ENCODE measurements at places on chromosomes 7 and 10.

DNA sequence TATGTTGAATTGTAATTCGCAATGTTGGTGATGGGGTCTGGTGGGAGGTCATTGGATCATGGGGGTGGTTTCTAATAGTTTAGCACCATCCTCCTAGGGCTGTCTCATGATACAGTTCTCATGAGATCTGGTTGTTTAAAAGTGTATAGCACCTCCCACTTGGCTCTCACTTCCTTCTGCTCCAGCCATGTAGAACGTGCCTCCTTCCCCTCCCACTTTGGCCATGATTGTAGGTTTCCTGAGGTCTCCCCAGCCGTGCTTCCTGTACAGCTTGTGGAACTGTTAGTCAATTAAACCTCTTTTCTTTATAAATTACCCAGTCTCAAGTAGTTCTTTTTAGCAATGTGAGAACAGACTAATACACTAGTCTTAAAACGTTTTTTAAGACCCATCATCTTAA lies 15.6 kb upstream of the HECW1 start:
- DNase-seq: no peak

- DNase-seq: no peak
Observed at GRCh38 chr10:3755440-3756359, 29.3 kb downstream of the KLF6 start.

DNA sequence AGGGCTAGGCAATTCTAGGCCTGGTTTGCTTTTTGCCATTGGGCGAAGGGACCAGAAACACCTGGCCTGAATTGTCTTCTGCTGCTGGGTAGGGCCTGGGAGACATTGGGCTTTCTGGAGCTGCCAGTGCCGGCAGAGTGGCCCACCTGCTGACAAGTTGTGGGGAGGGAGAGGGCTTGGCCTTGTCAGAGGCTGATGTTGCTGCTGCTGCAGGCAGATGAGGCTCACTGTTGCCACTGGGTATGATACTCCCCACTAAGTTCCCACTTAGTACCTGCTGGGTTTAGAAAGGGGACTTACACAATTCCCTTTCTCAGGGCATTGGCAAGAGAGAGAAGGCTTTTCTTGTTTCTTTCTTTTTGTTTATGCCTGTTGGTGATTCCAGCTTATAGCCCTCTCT lies 289.6 kb upstream of the NPVF start:
- DNase-seq: no peak

- DNase-seq: no peak
Observed at GRCh38 chr10:22839639-22840038, 88.2 kb upstream of the ARMC3 start.

DNA sequence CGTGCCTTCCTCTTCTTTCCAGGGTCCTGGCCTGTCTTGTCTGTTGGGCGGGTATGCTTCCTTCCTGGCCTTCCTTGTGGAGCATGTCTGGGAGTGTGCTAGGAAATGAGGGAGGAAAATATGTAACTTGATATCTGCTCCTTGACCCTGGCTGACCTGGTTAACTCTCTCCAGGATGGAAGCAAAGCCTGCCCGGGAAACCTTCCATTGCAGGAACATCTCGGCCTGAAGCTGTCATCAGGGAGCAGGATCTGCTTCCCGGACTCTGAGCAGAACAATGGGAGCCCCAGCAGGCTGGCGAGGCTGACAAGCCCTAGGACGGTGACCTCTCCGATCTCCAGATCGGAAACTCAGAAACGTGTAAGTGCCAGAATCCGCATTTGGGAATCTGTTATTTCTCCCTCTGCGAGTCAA lies 340.3 kb downstream of the FRMD4A start:
- peak; percentile 78 for DNase-seq

- no peak for DNase-seq
Observed at GRCh38 chr7:80379034-80379982, 132.6 kb downstream of the GNAT3 start.

DNA sequence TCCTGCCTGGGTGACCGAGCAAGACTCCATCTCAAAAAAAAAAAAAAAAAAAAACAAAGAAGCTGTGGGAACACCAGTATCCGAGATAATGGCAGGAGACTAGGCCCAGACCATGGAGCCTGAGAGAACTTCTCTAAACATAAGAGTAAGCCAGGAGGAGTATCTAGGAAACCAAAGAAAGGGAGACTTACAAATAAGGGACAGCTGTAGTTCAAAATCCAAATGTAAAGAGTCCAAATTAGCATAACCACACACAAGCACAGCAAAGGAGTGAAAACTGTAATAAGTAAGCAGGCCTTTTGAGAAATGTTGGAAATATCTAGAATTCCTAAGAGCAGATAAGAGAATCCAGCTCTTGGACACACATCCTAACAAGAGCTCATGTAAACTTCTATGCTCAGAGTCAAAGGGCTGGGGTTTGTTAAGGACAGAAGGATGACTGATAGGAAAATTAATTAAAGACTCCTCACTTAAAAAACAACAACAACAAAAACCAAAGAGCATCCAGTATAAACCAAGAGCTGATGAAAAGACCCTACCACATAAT lies 15.8 kb downstream of the ZNF25 start:
- no peak for DNase-seq

- DNase-seq: no peak
Observed at GRCh38 chr10:95661818-95662217, 5.3 kb upstream of the ALDH18A1 start.
